ENCODE measurements at places on chromosomes 6 and 20.

DNA sequence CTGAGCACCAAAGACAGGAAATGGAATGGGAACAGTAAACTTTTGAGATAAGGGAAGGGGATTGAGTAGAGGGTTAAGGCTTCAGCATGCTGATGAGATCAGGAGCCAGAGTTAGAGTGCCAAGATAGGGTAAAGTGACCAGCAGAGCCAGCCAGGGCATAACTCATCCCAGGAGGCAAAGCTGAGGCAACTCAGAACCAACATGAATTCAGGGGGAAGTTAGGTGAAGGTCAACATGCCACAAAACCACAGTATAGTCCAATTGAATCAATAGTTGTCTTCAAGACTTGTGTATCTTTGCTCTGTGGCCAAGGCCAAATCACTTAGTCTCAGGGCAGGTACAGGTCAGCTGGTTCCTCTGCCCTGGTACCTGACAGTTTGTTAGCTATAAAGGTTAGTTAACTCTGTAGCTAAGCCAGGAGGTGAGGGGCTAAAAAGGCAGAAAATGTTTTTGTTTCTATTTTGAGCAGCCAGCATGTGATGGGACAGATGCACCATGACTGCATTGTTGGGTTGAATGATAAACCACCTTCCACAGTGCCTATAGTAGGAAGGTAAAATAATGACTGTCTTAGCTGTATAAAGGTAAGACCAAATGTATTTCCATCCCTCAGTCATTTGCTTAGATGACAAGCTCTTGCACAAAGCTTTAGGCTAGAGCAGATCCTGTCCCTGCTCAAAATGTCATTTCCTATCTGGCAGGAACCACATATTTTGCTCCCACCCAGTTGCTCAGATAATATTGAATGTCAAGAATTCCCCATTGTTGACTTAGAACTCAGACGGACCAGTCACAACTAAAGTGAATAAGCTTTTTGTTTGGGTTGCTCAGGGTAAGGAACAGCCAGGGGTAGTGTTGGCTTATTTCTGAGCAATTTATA is 15.8 kb downstream of the RNF8 start:
- H3K27ac ChIP-seq, result peak overlapping the region; percentile 42
- no peaks in the 10 kb centered on the region for H3K27me3 ChIP-seq
- peaks cover 30% of the 10 kb centered on the region for H3K36me3 ChIP-seq
- H3K4me3 ChIP-seq, result no peak overlapping the region
- H3K4me1 ChIP-seq, result peaks cover 14% of the 10 kb centered on the region

DNA sequence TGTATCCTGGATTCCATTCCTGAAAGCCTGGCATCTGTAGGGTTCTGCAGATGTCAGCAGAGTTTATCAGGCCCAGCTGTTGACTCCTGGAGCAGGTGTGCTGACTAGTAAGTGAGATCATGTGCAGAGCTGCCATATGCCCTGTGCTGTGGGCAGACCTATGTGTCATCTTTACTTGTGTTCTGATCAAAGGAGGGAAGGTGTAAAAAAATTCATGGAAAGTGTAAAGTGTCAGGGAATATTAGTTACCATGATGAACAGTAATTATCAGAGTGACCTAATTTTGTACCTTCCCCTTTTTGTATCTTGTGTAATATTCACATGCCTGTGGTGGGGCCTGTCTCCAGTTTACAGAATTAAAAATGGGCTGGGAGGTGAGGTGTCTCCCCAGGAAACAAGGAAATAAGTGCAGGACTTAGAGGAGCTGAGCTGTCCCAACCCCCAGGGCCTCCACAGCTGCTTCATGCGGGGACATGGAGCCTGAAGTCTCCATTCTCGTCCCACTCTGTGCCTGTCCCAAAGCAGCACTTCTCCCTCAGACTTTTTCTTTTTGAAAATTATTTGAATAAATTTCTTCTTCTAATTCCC is 148.2 kb upstream of the GGTLC1 start:
- H3K4me3 ChIP-seq, result no peak overlapping the region
- H3K4me1 ChIP-seq, result peaks cover 3% of the 10 kb centered on the region
- no peak overlapping the region for H3K27ac ChIP-seq
- H3K36me3 ChIP-seq, result peaks cover 2% of the 10 kb centered on the region
- H3K27me3 ChIP-seq, result no peaks in the 10 kb centered on the region
- no peak for DNase-seq

DNA sequence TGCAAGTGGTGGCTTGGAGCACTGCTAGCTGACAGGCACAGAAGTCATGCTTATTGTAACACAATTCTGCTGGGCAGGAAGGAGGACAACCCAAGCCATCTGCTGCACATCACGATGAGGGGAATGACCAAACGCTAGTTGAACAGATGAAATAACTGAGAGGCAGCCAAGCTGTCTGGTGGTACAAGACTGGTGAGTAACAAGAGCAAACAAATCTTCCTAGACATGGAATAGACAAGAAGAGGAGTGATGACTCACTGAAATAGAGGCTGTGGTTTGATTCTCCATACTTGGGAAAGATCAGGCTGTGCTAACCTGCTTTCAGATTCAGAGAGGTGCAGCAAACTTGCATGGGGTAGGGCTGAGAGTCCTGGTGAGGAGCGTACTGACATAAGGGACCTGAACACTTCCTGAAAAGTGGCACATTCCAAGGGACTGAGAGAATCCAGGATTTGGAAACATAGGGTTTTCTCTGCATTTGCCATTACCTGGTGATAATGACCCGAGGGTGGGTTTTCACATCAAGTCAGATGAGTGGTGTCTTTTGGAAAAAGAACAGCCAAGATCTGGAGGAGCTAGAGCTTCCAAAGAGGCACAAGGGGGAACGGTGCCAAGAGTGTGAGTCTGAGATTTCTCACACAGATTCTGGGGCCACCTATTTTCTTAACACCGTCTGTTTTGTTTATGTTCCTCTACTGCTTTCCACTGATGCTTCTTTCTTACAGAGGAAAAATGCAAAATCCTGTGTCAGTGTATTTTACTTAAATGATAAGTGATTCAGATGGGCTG is 60.0 kb downstream of the PRL start:
- H3K27ac ChIP-seq, result no peak overlapping the region
- H3K36me3 ChIP-seq, result no peaks in the 10 kb centered on the region
- H3K4me3 ChIP-seq, result no peak overlapping the region
- no peak for DNase-seq
- H3K4me1 ChIP-seq, result no peaks in the 10 kb centered on the region

DNA sequence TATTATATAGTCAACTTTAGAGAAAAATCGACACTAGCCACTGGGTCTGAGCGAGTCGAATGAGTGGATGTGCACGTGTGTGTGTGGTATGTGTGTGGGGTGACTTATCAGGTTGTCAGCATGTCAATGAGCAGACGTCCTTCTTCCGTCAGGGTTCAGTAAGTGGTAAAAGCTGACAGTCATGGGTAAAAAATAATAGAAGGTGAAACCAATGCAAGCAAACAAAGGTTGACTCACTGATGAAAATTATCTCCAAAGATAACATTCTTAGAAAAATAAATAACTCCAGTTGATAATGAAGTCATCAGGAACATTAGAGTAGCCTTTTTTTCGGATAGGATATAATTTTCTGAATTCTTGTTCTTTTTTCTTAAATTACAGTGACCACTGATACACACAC is 243.8 kb upstream of the FOXQ1 start:
- no peaks in the 10 kb centered on the region for H3K36me3 ChIP-seq
- no peak overlapping the region for H3K27ac ChIP-seq
- no peaks in the 10 kb centered on the region for H3K4me1 ChIP-seq
- no peak overlapping the region for H3K4me3 ChIP-seq
- H3K27me3 ChIP-seq, result peaks cover 19% of the 10 kb centered on the region
- no peak for DNase-seq

- DNase-seq, result no peak
- peaks cover 2% of the 10 kb centered on the region for H3K4me1 ChIP-seq
- H3K27ac ChIP-seq, result no peak overlapping the region
- H3K4me3 ChIP-seq, result no peak overlapping the region
These were observed 26.2 kb downstream of the RRAGD start for GRCh38 chr6:89385846-89386245.

DNA sequence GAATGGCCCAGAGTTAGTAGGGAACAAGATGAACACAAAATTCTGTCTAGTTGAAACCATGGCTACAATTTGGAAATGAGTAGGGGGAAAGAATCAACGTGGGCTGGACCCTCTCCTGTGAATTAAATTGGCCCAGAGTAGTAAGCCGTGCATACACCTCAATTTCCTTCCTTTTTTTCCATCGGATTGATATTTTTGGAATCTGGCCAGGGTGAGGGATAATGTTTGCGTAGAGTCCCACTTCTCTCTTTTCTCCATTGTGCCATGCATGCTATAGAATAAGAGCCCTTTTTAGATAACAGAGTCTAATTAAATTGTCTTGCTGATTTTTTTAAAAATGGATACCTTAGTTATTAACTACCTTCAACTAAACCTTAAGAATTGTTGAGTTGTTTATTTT is 35.2 kb downstream of the XRN2 start:
- no peaks in the 10 kb centered on the region for H3K4me1 ChIP-seq
- H3K27me3 ChIP-seq, result no peaks in the 10 kb centered on the region
- no peak for DNase-seq
- H3K4me3 ChIP-seq, result no peak overlapping the region
- peaks cover 58% of the 10 kb centered on the region for H3K36me3 ChIP-seq

GRCh38 chr6:12962529-12962928 is 246.0 kb downstream of the PHACTR1 start:
- no peak overlapping the region for H3K4me3 ChIP-seq
- H3K4me1 ChIP-seq, result peaks cover 23% of the 10 kb centered on the region
- H3K36me3 ChIP-seq, result no peaks in the 10 kb centered on the region
- H3K27ac ChIP-seq, result peak overlapping the region; percentile 53
- H3K27me3 ChIP-seq, result peaks cover 27% of the 10 kb centered on the region

- no peak overlapping the region for H3K4me3 ChIP-seq
- peak; percentile 64 for DNase-seq
- peaks cover 14% of the 10 kb centered on the region for H3K4me1 ChIP-seq
- H3K36me3 ChIP-seq, result peaks cover 1% of the 10 kb centered on the region
These were observed 8.8 kb downstream of the NR2E1 start for GRCh38 chr6:108174371-108175175.

DNA sequence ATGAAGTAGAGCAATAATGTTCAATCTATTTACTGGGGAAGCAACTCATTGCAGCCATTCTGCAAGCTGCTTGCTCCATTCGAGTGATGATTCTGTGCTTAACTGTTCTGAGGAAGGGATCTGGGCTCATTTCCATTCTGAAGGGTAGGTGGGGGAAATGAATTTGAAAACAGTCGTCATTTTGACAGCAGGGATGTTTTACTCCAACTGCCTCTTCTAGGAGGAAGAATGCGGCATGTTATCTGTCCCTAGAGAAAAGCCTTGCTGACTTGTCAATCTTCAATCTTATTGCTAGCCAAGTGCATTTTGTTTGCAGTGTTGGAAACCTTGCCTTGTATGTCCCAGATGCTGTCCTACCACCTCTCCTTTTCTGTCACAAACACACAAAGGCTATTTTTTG is 105.9 kb downstream of the PRDM13 start:
- H3K27ac ChIP-seq, result no peak overlapping the region
- H3K36me3 ChIP-seq, result peaks cover 1% of the 10 kb centered on the region
- peaks cover 8% of the 10 kb centered on the region for H3K27me3 ChIP-seq
- H3K4me3 ChIP-seq, result no peak overlapping the region

GRCh38 chr6:169801396-169802160 is 50.2 kb downstream of the ERMARD start:
- H3K27ac ChIP-seq, result no peak overlapping the region
- H3K4me3 ChIP-seq, result no peak overlapping the region
- H3K27me3 ChIP-seq, result peaks cover 77% of the 10 kb centered on the region
- peak; percentile 27 for DNase-seq

GRCh38 chr6:163777716-163778115 is 363.2 kb downstream of the QKI start:
- no peak for DNase-seq
- H3K27me3 ChIP-seq, result peaks cover 14% of the 10 kb centered on the region
- H3K4me1 ChIP-seq, result peaks cover 4% of the 10 kb centered on the region
- no peak overlapping the region for H3K4me3 ChIP-seq
- peaks cover under 1% of the 10 kb centered on the region for H3K36me3 ChIP-seq

GRCh38 chr6:71383476-71383875 is 94.9 kb downstream of the OGFRL1 start:
- H3K4me1 ChIP-seq, result no peaks in the 10 kb centered on the region
- peaks cover 12% of the 10 kb centered on the region for H3K27me3 ChIP-seq
- H3K4me3 ChIP-seq, result no peak overlapping the region
- no peaks in the 10 kb centered on the region for H3K36me3 ChIP-seq
- no peak for DNase-seq

GRCh38 chr6:22327881-22328280 is 31.0 kb upstream of the PRL start:
- H3K4me3 ChIP-seq, result no peak overlapping the region
- no peak overlapping the region for H3K27ac ChIP-seq
- no peaks in the 10 kb centered on the region for H3K27me3 ChIP-seq

DNA sequence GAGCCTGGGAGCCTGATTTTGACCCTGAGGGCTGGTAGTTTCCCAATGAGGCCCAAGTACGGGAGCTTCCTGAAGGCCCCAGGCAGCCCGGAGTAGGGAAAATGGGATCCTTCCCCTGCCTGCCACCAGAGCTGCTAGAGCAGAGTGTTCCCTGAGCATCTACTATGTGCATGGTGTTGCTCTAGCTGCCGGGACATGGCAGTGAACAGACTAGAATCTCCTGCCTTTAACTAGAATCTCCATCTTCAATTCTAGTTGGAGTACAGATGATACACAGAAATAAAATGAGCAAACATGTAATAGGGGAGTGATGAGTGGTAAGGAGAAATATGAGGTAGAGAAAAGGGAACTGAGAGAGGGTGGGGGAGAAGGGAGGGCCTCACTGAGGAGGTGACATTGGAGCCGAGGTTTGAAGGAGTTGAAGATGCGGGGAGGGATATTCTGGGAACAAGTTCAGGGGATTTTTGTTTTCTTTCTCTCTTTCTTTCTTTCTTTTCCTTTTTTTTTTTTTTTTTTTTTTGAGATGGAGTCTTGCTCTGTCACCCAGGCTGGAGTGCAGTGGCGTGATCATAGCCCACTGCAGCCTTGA is 18.5 kb downstream of the VSTM2L start:
- H3K27me3 ChIP-seq, result peaks cover 6% of the 10 kb centered on the region
- H3K27ac ChIP-seq, result peak overlapping the region; percentile 16
- no peak overlapping the region for H3K4me3 ChIP-seq
- DNase-seq, result no peak

DNA sequence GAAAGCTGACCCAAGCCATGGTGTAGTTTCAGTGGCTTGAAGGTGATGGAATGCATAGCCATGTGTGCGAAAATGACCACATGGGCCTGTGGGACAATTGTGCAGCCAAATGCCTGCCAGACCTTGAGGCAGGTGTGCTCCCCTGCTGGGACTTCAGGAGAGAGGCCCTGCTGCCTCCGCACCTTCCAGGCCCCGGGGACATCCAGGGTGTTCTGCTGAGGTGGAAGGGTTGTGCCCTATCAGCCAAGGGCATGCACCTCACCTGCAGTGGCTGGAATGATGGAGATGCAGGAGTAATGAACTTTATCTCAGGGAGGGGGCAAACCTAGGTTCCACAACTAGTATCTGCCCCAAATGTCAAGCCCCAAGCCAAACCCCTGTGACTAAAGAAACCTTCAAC is 44.0 kb downstream of the PRND start:
- no peak overlapping the region for H3K4me3 ChIP-seq
- peaks cover 4% of the 10 kb centered on the region for H3K36me3 ChIP-seq
- H3K27me3 ChIP-seq, result peaks cover 15% of the 10 kb centered on the region

DNA sequence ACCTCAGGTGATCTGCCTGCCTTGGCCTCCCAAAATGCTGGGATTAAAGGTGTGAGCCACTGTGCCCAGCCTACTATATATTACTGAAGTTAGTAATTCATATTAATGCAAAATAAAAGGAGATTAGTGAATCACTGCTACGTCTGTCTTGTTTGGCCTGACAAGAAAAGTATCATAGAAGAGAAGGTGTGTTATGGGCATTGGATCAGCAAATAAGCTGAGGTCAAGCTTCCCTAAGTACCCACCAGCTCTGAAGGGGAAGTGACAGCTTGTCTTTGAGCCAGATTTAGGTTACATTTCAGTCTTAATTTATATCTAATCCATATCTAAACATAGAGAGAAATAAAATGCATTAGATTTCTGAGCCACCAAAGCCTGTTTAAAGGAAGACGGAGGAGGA is 7.1 kb downstream of the SGK1 start:
- H3K27ac ChIP-seq, result no peak overlapping the region
- H3K36me3 ChIP-seq, result no peaks in the 10 kb centered on the region
- peaks cover 20% of the 10 kb centered on the region for H3K27me3 ChIP-seq
- DNase-seq, result no peak
- H3K4me3 ChIP-seq, result no peak overlapping the region

All from activated CD8-positive, alpha-beta memory T cell treated with anti-CD3 and anti-CD28 coated beads, Interleukin-2, amount 10 ng/mL, durations not matched to agents 7 days and 5 days (primary cell).